Right cardiac atrium (tissue), 5 donors: ENCODE measurements at places on chromosomes 5 and 9. TPM values are rescaled to one million over a fixed set of nuclear protein-coding genes. Genes with fewer than 3 reads are reported as not detected.

RPL12 gene
- total RNA-seq = 637 TPM

RPL7A gene
- total RNA-seq = 1,066 TPM

RNF224 gene
- total RNA-seq = not detected

CCL21 gene
- 2.2 TPM for total RNA-seq

FAM169A gene
- total RNA-seq = 8.9 TPM

SOX30 gene
- total RNA-seq = 0.34 TPM

MELK gene
- total RNA-seq = 1.1 TPM

DNA sequence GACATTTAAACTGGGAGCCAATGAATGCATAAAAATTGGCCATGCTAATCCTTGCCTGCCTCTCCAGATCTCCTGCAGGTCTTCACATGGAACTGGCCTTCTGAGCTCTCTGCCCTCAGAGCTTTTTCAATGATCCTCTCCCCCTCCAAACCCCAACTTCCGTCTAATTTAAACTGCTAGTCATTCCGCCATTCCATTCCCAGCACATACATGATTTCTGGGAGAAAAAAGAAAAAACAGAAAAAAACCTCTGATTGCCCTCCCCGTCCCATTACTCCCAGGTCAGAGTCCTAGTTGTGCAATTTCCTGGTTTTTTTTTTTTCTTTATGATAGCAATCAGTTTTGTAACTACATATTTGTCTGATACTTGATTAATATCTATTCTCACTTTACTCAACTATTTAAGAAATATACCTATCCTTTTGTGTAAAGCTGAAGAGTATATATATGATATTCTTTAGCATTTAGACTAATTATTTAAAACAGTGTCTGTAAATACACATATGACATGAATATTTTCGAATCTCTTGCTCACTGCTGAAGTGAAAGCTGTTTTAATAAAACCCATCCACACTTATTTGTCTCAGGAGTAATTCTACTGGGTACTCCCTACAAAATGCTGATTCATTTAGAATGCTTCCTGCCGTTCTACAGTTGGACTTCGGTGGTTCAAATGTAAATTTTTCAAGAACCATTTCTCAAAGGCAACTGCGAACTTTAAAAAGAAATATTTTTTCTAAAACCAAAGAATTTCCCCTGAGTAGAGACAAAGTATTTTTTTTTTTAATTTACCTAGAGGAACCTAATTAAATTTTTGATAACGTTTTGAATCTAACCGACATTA is 1.6 kb downstream of the HINT1 start:
- DNase-seq = no peak

DNA sequence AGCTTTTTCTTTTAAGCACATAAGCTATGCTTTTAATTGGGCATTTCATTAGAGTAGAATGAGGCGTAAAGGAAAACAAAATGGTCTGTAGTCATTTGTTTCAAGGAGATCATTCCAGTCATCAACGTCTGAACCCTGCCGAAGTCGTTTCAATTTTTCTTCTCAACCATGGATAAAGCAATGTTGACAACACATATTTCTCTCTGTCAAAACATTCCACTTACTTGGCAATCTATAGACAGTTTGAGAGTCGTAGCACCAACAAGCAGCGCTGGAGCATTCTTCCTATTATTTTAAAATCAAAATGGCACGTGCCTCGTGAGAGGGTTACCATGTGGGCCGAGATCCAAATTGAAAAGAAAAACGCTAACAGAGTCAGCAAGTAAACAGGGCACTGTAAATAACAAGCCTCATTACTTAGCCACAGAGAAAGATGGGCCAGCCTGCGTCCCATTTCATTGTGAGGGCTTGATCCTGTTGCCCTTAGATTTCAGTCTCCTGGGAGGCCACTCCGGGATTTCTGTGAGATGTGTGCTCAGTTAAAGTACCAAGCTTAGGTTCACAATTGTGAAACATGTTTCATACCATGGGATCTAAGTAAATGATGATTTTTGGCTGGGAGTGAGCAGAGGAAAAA is 422.9 kb downstream of the DTWD2 start:
- no peak for DNase-seq

GRCh38 chr5:41768692-41769091 is 101.5 kb downstream of the OXCT1 start:
- no peak for DNase-seq

GRCh38 chr5:176577312-176578176 is 28.4 kb downstream of the CDHR2 start:
- no peak for DNase-seq

DNA sequence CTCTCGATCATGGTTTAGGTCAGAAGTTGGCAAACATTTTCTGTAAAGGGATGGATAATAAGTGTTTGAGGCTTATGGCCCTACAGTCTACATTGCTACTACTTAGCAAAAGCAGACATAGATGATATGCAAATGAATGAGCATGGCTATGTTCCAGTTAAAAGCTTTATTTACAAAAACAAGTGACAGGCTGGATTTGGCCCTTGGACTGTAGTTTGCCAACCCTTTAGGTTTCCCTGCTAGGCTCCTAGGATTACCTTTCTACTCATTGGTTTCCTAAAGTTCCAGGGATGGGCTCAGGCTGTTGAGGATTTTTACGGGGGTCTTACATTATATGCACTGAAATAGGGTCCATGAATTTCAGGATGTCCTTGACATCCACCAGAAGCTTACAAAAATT is 57.5 kb downstream of the GPR21 start:
- DNase-seq = no peak

DNA sequence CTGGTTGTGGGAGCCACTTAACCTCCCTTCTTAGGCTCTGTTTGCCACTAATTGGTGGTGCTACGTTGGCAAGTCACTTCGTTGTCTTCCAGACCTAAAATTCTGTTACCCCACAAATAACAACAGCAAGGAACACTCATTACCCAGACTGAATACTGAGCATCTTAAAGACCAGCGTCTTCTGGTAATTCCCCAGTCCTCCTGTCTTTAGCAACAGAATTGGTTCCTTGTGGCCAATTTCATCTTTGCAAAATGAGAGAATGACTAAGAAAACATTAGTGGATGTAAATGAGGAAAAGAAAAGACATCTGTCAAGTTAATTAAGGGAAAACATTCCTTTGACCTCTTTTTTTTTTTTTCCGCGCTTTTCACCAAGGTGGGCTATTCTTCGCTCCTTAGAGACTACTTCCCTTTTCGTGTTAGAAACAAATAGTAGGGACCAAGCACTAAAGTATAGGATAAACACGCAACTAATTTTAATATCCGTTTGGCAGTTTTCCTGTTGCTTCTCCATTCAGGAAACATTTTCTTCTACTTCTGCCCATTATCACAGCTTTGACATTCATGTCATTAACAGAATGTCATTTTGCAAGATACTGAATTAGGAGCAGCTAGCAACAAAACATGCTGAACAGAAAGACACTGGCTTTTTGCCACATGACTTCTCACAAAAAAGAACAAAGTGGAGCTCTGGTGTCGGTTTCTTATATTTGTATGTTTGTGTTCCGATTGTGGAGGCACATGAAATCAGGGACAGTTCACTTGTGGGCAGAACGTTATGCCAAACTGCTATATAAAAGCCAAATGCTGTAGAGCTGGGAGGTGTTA is 154.2 kb downstream of the CD180 start:
- DNase-seq = no peak
